ENCODE measurements at places on chromosomes 1 and 21.

DNA sequence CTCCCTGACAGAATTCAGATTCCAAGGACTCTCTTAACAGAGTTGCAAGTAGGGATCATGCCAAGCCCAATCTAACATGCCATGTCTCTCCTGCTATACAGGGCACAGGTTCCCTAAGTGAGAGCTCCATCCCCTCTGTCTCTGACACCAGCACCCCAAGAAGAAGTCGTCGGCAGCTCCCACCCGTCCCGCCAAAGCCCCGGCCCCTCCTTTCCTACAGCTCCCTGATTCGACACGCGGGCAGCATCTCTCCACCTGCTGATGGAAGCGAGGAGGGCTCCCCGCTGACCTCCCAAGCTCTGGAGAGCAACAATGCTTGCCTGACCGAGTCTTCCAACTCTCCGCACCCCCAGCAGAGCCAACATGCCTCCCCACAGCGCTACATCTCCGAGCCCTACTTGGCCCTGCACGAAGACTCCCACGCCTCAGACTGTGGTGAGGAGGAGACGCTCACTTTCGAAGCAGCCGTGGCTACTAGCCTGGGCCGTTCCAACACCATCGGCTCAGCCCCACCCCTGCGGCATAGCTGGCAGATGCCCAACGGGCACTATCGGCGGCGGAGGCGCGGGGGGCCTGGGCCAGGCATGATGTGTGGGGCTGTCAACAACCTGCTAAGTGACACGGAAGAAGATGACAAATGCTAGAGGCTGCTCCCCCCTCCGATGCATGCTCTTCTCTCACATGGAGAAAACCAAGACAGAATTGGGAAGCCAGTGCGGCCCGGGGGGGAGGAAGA lies 263.2 kb downstream of the ZNF648 start:
- DNase-seq: no peak

- DNase-seq: no peak
Measured at GRCh38 chr1:213370523-213370922, 319.5 kb downstream of the RPS6KC1 start.

GRCh38 chr1:232163533-232163932 lies 466.4 kb downstream of the SIPA1L2 start:
- no peak for DNase-seq

DNA sequence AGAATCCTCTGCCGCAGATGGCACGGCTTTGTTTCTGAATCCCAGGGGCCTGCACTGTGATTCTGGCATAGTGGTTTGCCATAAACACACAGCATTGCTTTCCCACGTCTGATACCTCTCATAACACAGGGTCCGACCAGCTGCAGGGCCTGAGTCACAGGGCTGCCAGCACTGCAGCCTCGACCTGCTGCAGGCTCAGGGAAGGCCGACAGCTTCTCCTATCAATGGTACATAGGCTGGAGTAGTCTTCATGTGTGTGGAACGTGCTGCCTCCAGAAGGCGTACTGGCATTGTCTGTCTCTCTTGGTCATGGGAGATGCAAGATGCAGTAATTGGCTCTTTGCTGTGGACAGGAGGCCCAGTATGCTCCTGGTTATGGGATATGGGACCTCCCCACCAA lies 53.5 kb upstream of the PDE9A start:
- no peak for DNase-seq
